Thymus (tissue), 14 donors: ENCODE measurements at places on chromosomes 2 and 18. TPM values are rescaled to one million over a fixed set of nuclear protein-coding genes. Genes with fewer than 3 reads are reported as not detected.

The UBXN4 gene
- 64.4 TPM for total RNA-seq

The DNAH6 gene
- 0.66 TPM for total RNA-seq

The COLEC12 gene
- total RNA-seq, result 5.6 TPM

The GPBAR1 gene
- total RNA-seq, result 0.28 TPM

The GPR39 gene
- total RNA-seq, result 0.09 TPM

- DNase-seq, result no peak
These were observed 121.2 kb upstream of the TANK start for GRCh38 chr2:161039071-161039470.

DNA sequence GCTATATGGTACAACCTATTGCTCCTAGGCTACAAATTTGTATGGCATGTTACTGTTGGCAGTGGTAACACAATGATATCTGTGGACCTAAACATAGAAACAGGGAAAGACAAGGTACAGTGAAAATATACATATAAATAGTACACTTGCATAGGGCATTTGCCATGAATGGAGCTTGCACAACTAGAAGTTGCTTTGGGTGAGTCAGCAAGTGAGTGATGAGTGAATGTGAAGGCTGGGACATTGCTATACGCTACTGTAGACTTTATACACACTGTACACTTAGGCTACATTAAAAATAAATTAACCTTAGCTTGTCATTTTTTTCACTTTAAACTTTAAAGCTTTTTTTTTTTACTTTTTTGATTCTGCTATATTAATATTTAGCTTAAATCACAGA is 500.0 kb upstream of the SETBP1 start:
- DNase-seq, result no peak

GRCh38 chr2:143787674-143788073 is 658.5 kb downstream of the ARHGAP15 start:
- no peak for DNase-seq

- DNase-seq, result no peak
These were observed at the start of gene STAT4 for GRCh38 chr2:191150600-191151330. TSS of gene STAT4 (minus strand) at chr2:191150994. CDS start at chr2:191148203, 2,791 bp downstream.

DNA sequence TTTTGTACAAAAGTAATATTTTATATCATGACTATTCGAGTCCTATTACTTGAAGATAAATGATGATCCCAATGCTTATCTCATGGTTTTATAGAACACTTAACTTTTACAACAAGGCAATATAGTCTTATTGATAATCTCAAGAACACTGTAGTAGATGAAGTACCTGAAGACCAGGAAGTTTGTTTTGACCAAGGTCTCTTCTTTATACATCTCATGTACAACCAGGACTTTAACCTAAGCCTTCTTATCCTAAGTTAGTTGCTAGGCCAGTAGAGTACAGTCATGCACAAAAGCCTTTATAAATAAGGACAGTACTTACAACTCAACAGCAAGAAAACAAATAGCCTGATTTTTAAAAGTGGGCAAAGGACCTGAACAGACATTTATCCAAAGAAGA is 147.7 kb upstream of the NOSTRIN start:
- DNase-seq, result no peak

- no peak for DNase-seq
These were observed 41.6 kb downstream of the SLC25A12 start for GRCh38 chr2:171852366-171852888.

DNA sequence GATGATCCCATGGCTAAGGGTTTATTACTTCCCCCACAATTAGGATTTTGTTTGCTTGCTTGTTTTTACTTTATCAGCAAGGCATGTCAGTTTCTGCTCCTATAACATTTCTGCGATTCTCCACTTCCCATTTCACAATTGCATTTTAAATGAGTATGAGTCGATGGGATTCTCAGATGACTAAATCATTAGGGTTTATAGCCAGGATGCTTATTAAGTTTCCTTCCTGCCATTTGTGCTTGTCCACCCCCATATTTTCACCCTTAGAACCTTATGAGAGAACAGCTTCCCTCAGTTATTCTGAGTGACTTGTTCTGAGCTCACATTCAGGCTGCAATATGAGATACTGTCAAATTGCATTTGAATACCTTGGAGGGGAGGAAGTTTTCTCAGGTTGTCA is 37.9 kb upstream of the C1GALT1C1L start:
- DNase-seq, result no peak

GRCh38 chr2:67604360-67604759 is 207.2 kb downstream of the ETAA1 start:
- no peak for DNase-seq

DNA sequence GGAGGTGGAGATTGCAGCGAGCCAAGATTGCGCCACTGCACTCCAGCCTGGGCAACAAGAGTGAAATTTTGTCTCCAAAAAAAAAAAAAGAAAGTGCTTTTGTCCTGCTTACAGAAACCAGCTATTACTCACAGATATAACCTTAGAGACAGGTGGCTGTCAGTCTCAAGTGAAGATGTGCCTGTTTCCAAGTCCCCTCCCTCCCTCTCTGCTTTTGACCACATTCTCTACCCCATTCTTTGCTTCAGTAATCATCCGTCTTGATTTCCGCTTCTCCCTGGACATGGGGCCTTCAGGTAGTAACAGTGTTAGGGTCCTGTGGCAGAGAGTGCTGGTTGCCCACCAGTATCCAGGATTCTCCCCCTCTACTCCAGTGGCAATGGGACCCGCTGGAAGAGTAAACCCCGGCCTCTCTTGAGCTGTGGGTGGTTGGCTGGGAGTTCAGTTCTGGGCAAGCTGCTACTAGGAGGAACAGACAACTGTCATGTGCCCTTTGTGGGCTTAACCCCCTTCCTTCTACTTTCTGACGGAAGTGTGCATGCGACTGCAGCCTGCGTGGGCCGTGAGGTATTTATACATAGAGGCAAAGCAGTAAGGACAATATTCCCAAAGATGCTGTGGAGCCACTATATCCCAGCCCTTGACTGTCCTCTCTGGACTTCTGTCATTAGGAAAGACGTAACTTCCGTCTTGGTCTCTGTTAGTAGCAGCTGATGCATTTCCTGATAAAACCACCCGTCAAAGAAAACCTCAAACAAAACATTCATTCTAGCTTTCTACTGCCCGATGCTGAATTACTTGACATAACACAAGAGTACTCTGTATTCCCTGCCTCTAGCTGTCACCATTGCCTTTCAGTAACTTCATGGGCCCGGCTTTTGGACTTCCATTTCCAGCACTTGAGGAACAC is 17.8 kb downstream of the PDCL3 start:
- peak; percentile 54 for DNase-seq

- peak; percentile 55 for DNase-seq
These were observed 102.9 kb upstream of the TGFA start for GRCh38 chr2:70656421-70657010.

DNA sequence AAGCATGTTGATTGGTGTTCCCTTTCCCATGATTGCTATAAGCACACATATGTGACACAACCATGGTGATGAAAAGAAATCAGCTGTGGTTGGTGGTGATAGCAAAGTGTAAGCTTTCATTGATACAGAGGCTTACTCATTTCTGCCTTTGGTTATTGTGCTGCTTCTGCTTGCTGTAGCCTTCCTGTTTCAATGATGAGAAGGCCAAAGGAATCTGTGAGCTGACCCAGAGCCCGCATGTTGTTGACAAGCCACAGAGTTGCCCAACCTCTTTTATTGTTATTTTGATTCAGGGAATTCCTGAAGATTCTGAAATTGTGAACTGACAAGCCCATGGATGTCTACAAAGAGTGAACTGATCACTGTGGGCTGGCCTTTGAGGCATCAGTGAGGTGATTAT is 164.4 kb downstream of the TMEFF2 start:
- DNase-seq, result no peak

DNA sequence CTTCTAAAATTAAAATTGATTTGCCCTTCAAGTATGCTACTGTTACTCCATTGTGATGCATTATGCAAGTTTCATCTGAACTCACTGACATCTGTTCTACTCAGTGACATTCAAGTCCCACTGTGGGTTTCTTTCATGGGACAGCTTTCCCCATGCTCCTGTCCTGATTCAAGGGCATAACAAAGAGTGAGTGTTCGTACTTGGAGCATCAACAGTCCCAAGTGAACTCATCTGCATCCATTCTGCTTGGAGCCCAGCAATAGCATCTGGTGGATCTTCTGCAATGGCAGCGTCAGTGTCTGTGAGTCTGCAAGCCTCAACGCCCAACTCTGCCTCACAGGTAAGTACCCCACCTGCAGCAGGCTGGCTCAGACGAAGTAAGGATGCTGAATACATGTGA is 27.5 kb downstream of the BUB1 start:
- DNase-seq, result no peak

GRCh38 chr2:190554357-190555006 is 20.0 kb upstream of the NEMP2 start:
- DNase-seq, result no peak

- no peak for DNase-seq
These were observed 38.8 kb upstream of the SP3 start for GRCh38 chr2:174003720-174004695.

DNA sequence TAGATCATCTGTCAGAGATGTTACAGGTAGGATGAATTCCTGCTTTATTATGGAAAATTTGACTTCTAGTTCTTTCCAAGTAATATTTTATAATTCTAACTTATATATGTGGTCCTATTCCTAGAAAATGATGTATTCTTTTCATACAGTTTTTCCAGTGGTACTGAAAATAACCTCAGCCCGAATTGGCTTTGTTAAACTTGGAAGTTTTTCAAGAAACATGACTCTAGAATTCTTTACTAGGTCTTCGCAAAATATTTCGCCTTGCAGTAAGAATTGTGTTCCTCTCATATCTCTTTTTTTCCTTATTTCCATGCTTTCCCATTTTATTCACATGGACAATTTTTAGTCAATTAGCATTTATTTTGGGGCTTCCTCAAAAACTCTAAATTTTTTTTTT is 60.5 kb downstream of the BMPR2 start:
- no peak for DNase-seq

DNA sequence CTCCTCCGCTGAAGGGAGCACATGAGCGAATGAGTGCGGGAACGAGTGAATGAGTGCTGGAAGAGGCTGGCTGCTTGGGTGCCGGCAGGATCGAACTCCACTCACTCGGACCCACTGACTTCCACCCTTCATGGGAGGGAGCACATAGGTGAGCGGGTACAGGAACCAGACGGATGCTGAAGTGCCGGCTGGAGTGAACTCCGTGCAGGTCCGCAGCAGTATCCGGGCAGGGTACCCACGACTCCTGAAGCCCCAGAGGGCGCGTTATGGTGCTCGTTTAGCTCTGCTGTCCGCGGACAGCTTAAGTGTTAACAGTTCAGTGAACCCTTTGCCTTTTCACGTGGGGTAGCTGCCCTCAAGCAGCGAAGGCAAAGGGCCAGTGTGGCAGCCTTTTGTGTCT is 23.2 kb downstream of the RPRM start:
- DNase-seq, result no peak

GRCh38 chr18:31880186-31880898 is 62.6 kb downstream of the TRAPPC8 start:
- DNase-seq, result no peak

DNA sequence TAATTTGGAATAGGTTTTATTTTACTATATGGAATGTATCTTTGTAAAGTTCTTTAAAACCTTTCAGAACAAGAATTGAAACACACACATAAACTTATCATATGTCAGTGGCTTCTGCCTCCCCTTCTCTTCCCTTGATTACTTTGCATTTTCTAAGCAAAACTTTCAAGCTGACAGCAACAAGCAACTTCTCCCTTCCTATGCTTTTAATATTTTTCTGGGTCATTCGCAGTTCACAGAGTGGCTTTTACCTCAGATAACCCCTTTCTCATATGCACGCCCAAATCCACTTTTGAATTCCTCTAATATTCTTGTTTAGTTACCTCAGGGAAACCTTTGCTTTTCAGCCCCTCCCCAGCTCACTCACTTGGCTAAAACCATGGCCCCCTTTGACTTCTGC is 36.7 kb upstream of the CDC42EP3 start:
- DNase-seq, result no peak

- DNase-seq, result no peak
These were observed 61.5 kb downstream of the INPP4A start for GRCh38 chr2:98505971-98506664.

DNA sequence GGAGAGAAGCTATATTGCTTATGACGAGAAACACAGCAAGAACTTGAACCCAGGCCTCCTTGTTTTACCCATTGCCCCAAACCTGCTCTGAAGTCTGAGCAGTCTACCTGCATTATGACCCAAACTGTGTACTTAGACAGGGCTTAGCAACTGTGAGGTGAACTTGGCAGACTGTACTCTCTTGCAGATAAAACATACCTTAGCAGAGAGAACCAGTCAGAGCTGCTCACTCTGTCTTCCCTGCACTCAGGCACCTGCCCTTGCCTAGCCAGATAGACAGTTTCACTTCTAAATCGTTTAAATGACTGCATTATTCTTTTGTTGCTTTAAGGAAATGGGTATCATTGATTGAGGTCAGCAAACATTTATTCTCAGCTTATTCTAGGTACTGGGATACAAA is 20.3 kb downstream of the ITPRID2 start:
- no peak for DNase-seq

- DNase-seq, result no peak
These were observed 105.1 kb downstream of the TTC27 start for GRCh38 chr2:32732912-32733472.

- no peak for DNase-seq
These were observed 10.5 kb downstream of the COLEC12 start for GRCh38 chr18:490024-490366.

GRCh38 chr2:86704459-86704971 is 15.6 kb upstream of the RMND5A start:
- DNase-seq, result no peak

- no peak for DNase-seq
These were observed 14.6 kb downstream of the ASAP2 start for GRCh38 chr2:9221223-9221622.

DNA sequence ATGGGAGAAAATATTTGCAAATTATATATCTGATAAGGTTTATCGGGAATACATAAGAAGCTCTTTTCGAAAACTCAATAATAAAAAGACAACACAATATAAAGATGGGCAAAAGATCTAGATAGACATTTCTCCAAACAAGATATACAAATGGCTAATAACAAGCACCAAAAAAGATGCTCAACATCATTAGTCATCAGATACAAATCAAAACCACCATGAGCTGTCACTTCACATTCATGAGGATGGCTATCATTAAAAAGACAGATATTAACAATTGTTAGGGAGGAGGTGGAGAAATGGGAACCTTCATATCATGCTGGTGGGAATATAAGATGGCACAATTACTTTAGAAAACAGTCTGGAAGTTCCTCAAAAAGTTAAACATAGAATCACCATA is 48.1 kb downstream of the HS1BP3 start:
- DNase-seq, result no peak

GRCh38 chr2:102509749-102510148 is 36.7 kb downstream of the SLC9A4 start:
- no peak for DNase-seq

- DNase-seq, result peak; percentile 87
These were observed 1.7 kb upstream of the POLR2D start for GRCh38 chr2:127859712-127860085.

DNA sequence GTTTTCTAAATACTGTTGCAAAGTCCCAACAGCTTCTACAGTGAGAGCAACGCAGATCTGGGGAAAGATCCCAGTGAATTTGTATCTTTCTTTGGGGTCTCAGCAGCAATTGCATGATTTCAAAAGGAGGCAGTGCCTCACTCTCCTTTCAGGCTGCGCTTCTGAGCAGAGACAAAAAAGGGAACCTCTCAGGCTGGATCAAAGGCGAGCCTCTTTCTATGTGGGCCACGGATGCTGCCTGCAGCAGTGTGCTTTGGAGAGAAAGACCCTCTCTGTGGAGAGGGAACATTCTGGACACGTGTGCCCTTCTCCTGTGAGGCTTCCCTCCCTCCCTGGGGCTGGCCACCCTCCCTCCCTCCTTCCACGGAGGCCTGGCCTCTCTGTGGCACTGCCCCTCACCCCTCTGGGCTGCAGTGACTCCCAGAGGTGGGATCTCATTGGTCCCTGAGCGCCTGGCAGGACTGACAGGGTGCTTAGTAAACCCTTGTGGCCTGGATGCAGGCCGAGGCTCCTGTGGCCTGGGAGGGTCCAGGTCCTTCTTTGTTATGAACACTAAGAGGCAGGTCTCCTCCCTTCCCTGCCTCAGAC is 21.6 kb upstream of the PDIA6 start:
- DNase-seq, result peak; percentile 45
